ENCODE measurements at places on chromosomes 7 and 10.

- no peak for DNase-seq
Observed at GRCh38 chr10:126390324-126390723, 2.0 kb upstream of the ADAM12 start.

GRCh38 chr7:131255242-131255641, 72.4 kb upstream of the MKLN1 start:
- no peak for DNase-seq

- no peak for DNase-seq
Observed at GRCh38 chr7:100190048-100190711, 12.5 kb downstream of the STAG3 start.

DNA sequence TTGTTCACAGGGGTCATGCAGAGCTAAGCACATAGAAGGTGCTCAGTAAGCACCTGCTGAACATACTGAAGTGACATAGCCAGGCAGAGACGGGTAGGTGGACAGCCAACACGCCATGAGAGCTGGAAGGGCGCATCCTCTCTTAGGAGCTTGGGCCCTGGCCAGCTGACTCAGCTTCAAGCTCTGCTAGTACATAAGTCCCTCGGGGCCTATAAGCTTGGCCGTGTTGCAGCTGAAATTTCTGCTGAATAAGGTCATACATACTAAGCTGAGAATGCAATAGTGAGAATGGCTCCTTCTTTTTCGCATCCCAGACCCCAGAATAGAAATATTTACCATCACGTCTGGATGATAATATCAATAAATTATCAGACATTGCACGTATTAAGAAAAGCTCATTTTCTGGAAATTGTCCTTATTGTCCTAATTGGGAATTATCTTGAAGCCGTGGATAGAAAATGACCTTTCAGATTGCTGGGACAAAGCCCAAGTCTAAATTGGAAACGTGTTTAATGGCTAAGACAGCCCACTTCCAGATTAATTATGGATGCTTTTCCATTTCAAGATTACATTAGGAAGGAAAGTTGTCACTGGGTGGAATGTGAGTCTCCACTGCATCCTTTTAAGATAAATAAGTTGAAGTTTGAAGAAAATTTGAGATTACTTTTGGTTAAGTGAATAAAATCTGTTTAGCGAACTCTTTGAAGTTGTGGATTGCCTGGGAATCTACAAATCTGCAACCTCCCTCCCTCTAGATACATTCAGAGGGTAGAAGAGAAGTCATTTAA, 287.1 kb upstream of the C7orf33 start:
- peak; percentile 28 for DNase-seq

DNA sequence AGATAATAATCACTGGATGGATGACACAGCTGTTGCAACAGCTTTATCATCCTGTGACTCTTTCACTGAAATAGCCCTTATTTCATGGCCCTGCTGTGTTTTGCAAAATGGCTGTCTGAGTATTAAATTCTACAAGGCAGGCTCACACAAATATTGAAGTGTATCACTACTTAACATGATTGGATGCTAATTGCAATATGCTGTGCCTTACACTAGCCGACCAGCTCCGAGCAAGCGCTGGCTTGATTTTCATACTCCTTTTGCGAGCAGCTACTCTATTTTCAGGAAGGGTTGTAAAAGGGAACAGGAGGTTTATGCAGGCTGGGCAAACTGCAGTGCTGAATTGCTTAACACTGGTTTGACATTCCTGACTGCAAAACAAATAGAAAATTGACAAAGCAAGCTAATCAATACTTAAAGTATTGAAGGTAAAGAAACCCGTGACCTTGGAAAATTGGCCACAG, 121.6 kb downstream of the CACNB2 start:
- no peak for DNase-seq

- no peak for DNase-seq
Observed at GRCh38 chr7:142866361-142867096, 11.7 kb downstream of the EPHB6 start.

DNA sequence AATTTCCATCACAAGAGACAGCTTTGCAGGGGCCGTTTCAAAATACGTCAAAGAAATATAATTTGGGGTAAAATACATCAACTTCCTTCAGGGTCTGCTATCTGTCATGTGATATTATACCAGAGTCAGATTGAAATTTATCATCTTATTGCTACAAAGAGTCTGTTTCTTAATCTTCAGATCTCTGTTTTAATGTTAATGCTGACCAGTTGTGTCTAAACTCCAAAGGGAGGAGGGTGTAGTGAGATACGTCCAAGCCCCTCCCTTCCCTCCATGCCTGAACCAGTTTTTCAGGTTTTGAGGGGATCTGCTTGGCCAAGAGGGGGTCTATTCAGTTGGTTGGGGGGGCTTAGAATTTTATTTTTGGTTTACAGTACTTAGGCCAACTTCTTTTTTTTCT, 891.6 kb downstream of the GRM8 start:
- no peak for DNase-seq

DNA sequence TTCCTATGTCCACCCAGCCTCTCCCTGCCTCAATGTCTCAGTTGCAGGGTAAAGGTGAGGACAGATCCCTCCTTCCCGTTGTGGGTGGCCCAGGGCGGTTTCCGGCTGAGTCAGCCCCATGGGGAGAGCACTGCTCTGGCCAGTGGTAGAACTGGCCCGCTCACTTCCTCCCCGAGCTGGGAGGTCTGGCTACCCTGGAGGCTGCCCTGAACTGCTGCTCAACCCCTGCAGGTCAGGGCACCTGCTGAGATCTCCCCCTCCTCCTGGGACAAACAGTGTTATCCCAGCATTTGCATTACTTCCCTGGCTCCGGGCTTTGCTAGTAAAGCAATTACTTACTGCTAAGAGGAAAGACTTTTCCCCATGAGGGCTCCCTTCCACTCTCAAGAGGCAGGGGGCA, 21.4 kb upstream of the IMPDH1 start:
- no peak for DNase-seq

DNA sequence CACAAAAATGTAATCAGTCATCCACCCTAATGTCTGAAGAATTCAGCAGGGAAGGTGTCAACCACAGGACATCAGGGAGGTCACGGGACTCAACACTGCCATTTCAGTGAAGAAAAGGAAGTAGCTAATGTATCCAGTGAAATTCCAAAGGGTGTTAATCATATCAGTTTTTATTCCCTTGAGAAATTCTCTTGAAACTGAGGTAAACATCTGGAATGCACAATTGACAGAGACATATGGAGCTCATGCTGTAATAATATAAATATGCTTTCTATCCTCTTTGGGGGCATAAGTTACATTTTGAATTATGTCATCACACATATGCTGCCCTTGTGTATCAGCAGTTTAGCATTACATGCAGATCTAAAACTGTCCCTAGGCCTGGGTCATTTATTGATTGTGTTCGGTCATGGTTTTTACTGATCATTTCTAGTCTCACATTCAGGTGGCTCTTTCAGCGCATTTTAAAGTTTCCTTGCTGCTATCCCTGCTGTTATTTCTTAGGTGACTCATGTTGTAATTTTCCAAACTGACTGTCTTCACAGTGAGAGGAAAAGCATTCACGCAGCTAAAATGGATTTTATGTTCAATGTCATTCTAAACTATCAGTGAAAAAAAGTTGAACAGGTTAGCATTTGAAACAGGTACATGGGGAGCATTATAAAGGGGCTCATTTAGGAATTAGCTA, 273.9 kb downstream of the TSPAN12 start:
- no peak for DNase-seq

GRCh38 chr10:113381981-113382509, 170.8 kb upstream of the HABP2 start:
- DNase-seq, result no peak

DNA sequence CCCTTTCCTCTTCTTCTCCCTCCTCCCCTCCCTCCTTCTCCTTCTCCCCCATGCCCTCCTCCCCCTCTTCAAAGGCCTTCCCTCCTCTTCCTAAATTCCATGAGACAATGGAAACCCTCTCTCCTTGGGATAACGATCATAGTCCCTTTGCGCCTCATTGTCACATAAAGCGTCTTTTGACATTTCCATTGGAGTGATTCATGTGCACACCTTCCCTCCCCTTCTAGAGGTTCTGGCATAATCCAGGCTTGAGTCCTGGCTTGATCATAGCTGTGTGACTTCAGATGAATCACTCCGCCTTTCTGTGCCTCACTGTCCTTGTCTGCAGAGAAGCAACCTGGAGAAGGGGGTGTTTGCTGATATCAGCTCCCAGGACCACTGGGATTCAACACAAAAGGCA, 204.2 kb downstream of the TNS3 start:
- no peak for DNase-seq

DNA sequence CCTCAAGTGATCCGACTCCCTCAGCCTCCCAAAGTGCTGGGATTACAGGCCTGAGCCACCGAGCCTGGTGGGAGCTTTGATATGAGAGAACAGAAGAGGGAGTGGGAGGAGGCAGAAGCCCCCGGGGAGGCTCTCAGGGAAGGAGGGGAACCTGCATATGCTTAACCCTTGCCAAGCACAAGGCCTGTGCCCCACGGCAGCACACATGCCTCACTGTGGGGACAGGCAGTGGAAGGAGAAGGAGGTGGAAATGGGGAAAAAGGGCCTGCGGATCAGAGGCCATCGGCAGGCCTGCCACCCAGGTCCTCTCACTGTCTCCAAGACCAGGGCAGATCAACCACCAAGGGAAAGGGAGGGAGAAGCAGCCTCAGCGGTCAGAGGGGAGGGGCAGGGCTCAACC, 7.2 kb upstream of the GRID1 start:
- peak; percentile 21 for DNase-seq

DNA sequence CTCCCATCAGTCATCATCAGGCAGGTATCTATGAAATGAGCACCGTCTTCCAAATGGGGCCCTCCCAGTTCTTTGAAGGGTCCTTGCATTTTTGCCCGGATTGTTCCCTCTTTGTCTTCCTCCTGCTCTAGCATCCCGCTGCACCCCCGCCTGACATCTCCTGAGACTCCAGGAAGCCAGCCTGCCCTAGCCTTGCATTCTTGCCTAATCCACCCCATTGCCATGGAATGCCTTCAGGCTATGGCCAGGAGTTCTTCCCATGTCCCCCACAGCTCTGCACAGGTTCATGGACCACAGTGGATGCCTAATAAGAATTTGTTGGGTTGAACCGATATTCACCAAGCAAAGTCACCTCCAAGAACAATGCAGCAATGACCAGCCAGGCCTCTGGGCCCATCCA, 62.1 kb downstream of the ZMIZ1 start:
- DNase-seq, result no peak

GRCh38 chr7:24831240-24831639, 74.0 kb upstream of the GSDME start:
- no peak for DNase-seq

DNA sequence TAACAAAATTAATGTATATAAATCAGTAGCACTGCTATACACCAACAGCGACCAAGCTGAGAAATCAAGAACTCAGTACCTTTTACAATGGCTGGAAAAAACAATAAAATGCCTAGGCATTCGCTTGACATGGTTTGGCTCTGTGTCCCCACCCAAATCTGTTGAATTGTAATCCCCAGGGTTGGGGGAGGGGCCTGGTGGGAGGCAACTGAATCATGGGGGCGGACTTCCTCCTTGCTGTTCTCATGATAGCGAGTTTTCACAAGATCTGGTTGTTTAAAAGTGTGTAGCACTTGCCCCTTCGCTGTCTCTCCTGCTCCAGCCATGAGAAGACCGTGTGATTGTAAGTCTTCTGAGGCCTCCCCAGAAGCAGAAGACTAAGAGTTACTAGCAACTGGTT, 8.6 kb downstream of the ZNF786 start:
- DNase-seq, result no peak

DNA sequence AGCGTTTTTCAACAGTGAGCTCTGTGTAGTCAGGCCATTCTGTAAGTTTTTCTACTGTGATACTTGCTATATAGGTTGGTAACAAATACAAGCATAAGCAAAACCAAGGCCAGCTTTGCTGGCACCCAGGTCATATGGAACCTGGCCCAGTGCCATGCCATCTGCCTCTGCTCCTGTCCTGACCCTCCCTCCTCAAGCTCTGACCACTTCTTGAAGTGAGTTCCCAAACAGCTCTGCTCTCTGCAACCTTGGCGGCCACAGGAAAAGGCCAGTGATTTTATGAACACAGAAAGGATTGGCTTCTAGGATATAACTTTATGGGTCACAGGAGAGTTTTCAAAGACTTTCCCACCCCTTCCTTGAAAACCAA, 12.8 kb downstream of the NOD1 start:
- no peak for DNase-seq

Data from mesothelial cell of epicardium (in vitro differentiated cells).